NCI-H1417 treated with DMSO at 0.1 percent for 48 hours (cell line): ENCODE measurements at places on chromosomes 12 and 14.

- no peak for DNase-seq
Observed at GRCh38 chr12:97006585-97006984, 99.5 kb downstream of the NEDD1 start.

DNA sequence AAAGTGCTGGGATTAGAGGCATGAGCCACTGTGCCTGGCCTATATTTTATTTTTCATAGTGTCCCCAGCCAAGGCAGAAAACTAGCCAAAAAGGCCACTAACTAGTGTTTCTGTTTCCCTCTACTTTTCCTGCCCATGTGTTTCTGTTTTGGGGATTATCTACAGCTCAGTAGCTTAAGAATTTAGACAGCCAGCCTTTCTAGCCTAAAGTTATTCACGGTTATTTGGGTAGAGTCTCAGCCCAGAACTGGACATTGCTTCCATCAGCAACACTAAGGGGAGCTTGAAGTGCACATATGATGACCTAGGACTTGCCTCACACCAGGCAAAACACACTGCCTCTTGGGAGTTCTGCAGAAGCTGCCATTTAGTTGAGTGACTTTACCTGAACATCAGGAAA lies 17.9 kb downstream of the PROX2 start:
- no peak for DNase-seq

GRCh38 chr12:122943196-122943595 lies 23.1 kb downstream of the ABCB9 start:
- DNase-seq = no peak

- no peak for DNase-seq
Observed at GRCh38 chr14:43369710-43370564, 1137.1 kb downstream of the FSCB start.

GRCh38 chr12:65302891-65303290 lies 24.4 kb downstream of the MSRB3 start:
- DNase-seq = no peak

- no peak for DNase-seq
Observed at GRCh38 chr14:24381363-24382063, 13.5 kb downstream of the NFATC4 start.

- no peak for DNase-seq
Observed at GRCh38 chr12:12735301-12735700, 18.1 kb downstream of the CDKN1B start.
